ENCODE measurements at places on chromosomes 12 and 14. TPM values are rescaled to one million over a fixed set of nuclear protein-coding genes. Genes with fewer than 3 reads are reported as not detected.

DNA sequence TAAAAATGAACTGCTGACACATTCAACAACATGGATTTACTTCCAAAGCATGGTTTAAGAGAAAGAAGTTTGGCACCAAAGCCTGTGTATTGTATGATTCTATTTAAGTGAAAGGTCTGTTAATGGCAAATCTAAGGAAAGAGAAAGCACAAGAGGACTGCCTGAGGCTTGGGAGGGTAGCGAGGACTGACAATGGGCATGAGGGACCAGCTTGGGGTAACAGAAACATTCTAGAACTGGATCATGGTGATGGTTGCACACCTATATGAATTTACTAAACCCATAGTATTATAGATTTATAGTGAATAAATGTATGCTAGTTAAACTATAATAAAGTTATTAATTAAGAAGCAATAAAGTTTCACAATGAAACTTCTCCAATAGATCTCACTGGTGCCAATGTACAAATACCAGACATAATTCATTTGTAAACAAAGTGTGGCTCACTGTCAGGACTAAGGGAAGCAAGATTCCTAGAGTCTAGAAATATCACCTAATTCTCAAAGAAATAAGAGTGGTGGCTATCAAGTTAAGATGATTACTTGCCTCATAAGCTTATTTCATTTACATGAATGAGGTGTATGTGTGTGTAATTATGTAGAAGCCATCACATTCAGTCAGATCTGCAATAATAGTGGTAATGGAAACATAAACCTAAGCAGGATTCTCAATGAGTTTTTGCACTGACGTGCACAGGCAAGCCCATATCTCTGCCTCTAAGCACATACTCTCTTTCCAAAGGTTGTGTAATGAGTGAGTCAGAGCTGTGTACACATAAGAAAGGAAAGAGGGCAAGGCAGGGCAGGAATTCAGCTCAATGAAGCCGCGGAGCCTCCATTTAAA lies 353.4 kb downstream of the KCNH5 start:
- DNase-seq = no peak

- DNase-seq = no peak
Observed at GRCh38 chr12:16324272-16324671, 23.2 kb upstream of the MGST1 start.

GRCh38 chr14:43168371-43168925 lies 1338.6 kb downstream of the FSCB start:
- DNase-seq = no peak

DNA sequence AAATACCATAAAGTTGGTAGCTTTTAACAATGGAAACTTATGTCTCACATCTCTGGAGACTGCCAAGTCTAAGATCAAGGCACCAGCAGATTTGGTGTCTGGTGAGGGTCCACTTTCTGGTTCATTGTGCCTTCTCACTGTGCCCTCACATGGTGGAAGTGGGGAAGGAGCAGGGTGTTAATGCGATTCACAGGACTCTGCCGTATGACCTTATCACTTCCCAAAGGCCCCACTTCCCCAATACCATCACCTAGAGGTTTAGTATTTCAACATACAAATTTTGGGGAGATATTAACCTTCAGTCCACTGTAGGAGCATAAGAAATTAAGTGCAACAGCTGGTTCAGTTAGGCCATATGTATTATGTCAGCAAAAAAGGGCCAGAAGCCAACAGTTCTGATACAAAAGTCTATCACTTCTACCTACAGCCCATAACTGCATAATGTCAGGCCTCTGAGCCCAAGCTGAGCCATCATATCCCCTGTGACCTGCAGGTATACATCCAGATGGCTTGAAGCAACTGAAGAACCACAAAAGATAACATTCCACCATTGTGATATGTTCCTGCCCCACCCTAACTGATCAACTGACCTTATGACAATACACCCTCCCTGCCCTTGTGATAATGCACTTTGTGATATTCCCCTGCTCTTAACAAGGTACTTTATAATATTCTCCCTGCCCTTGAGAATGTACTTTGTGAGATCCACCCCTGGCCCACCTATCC lies 24.7 kb downstream of the DDHD1 start:
- no peak for DNase-seq

Gene PTPRB
- total RNA-seq = 2.9 TPM

Gene ACADS
- total RNA-seq = 29.5 TPM

DNA sequence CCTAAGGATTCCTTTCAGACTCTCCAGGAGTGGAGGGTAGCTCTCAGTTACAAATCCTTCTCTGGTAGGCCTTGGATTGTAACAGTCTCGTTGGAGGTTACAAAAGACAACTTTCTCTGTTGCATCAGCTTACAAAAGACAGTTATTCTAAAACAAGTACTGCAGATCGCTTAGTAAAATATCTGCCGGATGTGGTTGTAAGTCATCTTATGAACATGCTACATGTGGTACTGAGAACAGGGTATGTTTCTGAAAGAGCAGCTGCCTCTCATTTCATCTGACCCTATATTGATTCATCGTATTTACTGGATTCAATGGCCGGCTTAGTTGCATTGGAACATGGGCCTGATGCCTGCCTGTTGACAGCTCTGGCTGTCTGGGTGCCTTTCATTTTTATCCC lies 157.4 kb downstream of the PTCSC3 start:
- no peak for DNase-seq

DNA sequence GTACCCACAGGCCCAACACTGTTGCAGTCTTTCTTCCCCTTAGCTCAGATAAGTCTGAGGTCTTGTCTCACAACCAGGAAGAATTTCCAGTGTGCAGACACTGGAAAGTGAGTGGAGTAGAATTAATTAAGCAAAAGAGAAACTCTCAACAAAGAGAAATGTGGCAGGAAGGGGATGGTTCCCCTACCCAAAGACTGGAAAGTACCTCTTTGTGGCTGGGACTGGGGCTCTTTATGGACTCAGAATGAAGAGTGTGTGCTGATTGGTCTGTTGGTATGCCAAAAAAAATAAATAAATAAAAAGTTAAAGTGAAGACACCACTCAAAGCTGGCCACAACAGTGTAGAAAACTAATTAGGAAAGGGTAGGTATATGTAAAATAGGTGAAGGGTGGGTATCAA lies 26.4 kb downstream of the GLIPR1L1 start:
- no peak for DNase-seq

Gene PZP
- not detected for total RNA-seq

GRCh38 chr12:104549815-104550480 lies 93.2 kb downstream of the CHST11 start:
- no peak for DNase-seq

Gene SELPLG
- 4.0 TPM for total RNA-seq

- no peak for DNase-seq
Observed at GRCh38 chr12:46832130-46832704, 6.4 kb upstream of the SLC38A4 start.

- DNase-seq = no peak
Observed at GRCh38 chr12:130169924-130170323, 7.7 kb downstream of the FZD10 start.

Gene ATXN7L3B
- total RNA-seq = 22.3 TPM

Gene LRIG3
- total RNA-seq = 87.7 TPM

All from lower leg skin (tissue), 4 donors.